LHCN-M2 (cell line): ENCODE measurements at places on chromosomes 6 and 20. TPM values are rescaled to one million over a fixed set of nuclear protein-coding genes. Genes with fewer than 3 reads are reported as not detected.

GRCh38 chr20:13221673-13222318, 722 bp downstream of the ISM1 start:
- peak; percentile 55 for DNase-seq

DNA sequence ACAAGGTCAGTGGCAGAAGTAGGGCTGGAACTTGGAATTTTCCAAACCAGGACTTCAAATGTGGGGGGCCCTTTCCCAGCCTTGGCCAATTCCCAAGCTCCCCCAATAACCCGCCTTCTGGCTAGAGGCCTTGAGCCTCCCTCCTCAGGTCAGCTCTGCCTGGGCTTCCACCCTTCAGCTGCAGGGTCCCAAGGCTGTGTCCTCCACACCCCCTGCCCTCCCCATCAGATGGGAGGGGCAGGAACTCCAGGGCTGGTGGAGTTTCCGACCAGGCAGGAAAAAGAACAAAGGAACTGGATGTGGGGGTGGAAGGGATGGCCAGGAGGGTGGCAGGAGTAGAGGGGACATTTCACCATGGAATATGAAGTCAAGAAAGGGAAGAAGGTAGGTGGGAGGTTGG, at the start of gene CCM2L:
TSS of gene CCM2L (plus strand) at position 338 of the 400 bp plus-strand sequence. CDS start at position 355, 17 bp downstream.
- no peak for DNase-seq

Gene AVP
- total RNA-seq = not detected in 2 replicates

DNA sequence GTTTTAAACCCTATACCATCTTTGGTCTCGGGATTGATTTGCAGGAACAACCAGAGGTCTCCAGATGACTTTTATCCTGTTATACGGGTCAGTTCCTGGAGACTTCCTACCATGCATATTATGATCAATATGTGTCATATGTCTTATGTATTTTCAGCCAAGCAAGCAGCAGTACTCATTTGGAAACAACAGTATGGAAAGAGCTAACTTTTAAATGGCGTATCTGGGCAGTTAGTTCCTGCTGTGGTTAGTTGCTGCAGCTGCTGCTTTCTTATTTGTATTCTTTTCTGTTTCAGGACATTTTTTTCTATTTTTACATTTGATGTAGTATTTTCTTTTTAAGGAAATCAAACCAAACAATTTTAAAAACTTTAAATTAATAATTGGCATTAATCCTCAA, 207.5 kb downstream of the MANEA start:
- DNase-seq = no peak

Gene BPIFB4
- total RNA-seq = not detected in 2 replicates

- no peak for DNase-seq
Observed at GRCh38 chr6:112874881-112875280, 527.8 kb downstream of the RFPL4B start.

DNA sequence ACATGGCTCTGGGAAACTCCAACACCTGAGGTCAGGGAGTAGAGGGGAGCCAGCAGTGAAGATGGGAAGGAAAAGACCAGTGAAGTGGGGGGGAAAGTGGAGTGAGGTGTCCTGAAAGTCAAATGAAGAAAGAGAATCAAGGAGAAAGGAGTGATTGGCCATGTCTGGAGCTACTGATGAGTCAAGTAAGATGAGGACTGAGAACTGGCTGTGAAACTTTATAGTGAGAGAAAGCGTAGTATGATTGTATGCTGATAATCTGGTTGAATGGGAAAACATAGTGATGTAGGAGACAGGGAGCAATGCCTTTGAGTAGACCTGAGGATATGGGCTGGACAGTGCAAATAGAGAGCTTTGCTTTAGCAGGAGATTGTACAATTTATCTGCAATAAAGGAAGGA, 183.6 kb upstream of the GMDS start:
- DNase-seq = no peak

DNA sequence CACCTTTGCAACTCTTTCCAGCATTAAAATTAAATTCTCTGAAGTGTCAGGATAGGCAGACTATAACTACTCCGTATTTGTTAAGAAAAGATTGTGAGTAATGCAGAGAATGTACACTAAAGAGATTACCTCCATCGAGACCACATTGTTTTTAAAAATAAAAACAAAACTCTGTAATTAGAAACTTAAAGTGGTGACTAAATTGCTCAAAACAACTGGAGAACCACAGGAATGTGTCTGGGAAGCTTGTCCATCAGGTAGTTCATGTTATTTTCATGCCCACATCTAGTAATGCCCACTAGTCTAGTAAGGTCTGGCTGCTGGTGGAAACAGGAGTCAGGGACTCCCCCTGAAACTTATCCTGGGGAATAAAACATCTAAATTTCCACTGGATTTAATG, 103.0 kb upstream of the FOXQ1 start:
- peak; percentile 30 for DNase-seq

- peak; percentile 32 for DNase-seq
Observed at GRCh38 chr6:39357998-39358686, 35.6 kb upstream of the KCNK16 start.

Gene RNF217
- total RNA-seq = 10.5 and 11.3 TPM in 2 replicates

- no peak for DNase-seq
Observed at GRCh38 chr20:37808233-37809070, 94.5 kb upstream of the VSTM2L start.

DNA sequence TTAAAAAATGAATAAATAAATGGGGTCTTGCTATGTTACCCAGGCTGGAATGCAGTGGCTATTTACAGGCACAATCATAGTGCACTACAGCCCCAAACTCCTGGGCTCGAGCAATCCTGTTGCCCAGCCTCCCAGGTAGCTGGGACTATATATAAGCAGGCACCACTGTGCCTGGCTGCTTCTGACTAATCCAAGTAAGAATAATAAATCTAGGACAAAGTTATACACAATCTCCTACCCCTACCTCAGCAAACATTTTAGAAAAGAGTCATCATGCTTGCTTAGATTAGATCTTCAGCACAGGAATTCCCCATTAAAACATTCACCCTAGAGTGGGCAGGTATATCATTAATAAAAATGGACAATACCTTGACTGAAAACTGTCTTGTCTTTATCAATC, 124.6 kb downstream of the REV3L start:
- DNase-seq = no peak

DNA sequence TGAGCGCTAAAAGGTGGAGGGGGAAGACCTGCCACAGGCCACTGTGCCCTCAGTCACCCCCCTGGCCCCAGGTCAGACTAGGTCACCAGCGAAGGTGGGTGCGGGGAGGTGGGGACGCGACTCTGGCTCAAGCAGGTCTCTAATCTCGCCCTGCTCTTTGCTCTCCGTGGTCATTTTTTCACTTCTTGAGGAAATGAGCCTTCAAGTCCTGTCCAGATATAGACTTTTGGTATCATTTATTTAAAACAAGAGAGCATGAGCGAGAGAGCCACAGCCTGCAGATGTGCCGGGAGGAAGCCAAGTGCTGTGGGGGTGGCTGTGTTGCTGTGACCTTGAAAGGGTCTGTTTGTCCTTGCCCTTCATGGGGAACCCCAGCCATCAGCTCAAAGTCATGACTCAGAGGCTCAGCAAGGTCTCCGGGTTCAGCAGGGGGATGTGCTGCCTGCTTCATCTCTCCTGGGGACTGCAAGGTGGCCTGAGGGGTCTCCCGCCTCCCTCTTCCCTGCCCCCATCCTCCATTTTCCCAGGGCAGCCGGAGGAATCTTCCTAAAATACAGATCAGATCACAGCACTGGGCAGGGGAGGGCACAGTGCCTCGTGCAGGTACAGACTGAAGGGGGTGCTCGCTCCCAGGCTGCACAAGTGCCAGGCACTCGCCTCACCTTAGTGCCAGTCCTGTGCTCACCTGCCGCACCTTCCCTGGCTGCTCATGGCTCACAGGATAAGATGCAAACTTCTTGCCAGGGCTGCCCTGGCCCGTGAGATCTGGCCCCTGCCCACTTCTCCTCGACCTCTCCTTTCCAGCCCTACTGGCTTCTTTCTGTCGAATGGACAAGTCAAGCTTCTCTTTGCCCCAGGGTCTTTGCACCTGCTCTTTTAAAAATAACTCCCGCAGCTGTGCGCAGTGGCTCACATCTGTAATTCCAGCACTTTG, 26.5 kb downstream of the SULF2 start:
- DNase-seq = no peak

DNA sequence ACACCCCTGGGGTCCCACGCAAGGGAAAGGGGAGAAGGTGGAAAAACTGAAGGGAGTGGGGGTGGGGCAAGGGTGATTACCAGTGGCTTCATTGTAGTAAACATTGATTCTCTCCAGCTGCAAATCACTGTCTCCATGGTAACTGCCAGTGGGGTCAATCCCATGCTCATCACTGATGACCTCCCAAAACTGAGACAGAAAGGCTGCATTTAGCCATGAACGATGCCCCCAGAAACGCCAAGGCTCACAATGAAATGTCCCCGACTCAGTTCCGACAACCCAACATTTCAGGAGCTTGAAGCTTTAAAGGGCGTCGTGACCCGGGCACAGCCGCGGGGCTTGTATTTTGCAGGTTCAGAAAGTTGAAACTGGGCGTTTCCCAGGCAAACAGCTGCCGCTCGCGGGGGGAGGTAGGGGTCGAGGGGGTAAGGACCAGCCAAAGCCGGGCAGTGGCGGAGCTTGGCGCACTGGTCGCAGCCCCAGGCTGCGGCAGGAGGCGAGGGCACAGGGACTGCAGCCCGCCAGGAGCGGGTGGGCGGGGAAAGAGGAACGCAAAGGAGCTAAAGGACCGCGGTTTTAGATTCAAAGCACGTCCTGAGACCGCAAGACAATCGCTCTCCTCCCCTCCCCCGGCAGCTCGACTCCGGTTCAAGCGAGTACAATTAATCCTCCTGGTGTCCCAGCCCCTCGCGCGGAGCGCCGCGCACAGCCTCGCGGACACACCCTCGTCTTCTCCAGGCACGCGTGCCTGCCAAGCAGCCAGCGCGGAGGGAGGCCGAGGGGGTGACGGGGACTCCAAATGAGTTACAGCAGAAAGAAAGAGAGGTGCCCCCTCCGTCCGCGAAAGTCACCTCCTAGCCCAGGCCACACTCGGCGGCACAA, 731 bp downstream of the TUBB2B start:
- no peak for DNase-seq

GRCh38 chr6:17908831-17909230, 78.6 kb downstream of the KIF13A start:
- no peak for DNase-seq

Gene TRIM31
- not detected in 2 replicates for total RNA-seq

DNA sequence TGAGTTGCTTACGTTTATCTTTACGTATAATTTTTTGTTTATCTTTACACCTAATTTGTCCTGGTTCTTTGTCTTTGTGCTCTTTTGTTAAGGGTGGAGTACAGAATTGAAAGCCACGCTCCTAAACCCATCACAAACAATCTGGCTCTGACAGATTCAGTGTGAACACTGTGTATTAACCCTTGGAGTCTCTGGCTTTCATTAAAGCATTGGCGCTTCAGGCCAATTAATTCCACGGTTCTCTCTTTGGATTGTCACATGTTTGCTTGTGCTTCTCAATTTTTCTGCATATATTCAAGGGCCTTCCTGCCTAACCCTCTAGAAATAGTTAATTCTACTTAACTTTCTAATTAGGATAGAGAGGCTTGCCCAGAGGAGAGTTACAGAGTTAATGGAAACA, 38.6 kb downstream of the NKX2-4 start:
- no peak for DNase-seq

DNA sequence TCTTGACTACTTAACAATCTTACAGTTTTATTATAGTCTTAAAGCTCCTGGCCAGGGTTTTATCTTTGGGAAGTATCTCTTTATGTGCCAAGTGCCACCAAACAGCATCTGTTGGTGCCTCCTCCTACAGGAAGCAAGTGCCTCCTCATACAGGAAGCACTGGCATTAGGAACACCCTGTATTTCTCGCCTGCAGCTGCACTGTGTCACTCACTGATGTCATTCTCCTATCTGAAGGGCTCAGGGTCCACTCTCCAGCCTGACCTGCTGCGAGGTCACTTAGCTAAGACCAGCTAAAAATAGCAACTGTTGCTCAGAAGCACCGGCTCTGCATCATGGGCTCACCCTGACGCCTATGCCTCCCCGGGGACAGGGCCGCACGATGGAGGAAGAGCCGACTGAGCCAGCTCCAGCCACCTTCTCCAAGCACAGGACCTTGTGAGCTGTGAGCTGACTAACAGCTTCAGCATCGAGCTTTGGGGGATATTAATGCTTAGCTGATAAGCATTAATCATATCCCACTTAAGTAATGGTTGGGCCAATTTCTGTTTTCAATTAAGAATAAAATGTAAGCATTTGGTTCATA, 66.3 kb upstream of the CD93 start:
- peak; percentile 93 for DNase-seq

GRCh38 chr6:145309842-145310535, 425.3 kb downstream of the EPM2A start:
- peak; percentile 74 for DNase-seq

GRCh38 chr20:32586291-32586690, 1.2 kb upstream of the NOL4L start:
- no peak for DNase-seq

DNA sequence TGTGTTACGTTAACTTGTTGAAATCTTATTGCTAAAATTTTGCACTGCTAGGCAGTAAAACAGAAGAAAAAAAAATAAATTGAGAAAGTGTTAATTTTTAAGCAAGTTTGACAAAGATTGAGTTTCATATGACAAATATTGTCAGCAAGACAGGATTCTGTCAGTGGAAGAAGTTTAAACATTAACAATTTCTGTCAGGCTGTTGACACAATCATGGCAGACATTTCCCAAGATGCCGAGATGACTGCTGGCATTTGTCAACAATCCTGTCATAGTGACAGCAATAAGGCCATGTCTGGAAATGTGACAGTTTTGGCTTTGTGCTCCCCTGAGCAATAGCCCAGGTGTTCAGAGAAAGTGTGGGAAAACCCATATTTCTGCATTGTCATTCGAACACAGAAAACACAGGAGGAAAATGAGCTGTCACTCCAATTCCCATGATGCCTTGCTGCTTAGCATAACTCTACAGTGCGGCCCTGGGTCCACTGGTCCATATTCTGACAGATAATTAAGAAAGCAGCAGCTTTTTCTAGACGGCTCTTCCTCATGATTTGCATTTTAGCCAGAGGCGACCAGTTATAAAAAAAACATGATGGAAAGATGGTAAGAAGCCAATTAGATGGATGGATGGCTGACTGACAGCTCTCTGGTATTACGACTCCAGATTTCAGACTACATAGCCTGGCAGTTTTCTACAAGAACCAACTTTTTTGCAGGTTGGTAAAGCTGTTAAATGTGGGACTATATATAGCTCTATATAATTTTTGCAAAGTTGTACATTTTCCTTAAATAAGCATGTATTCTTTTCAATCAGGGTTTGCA, 43.6 kb upstream of the DEFB112 start:
- DNase-seq = no peak

Gene LRRC73
- total RNA-seq = 1.2 TPM in 2 replicates

DNA sequence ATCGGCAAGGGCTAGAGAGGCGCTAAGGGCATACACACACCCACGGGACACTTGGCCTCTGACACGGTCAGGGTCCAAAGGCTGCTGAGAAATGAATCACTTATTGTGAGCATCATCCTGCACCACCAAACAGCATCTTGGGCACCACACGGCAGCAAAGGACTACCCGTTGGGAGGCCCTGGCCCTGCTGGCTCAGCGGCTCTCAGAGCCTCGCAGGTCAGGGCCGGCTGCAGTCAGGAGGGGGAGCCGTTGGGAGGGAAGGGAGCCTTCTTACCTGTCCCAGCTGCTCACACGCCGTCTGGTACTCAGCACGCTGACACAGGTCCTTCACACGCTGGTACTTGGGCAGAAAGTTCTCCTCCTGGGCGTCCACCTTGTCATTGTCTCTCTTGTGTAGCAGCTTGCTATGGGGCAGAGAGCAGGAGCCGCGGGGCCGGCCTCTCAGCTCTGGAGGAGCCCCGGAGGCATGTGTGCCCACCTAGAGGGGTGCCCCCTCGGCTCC, 109.0 kb downstream of the SULF2 start:
- no peak for DNase-seq

GRCh38 chr20:22027423-22027822, 322.0 kb downstream of the PAX1 start:
- no peak for DNase-seq

GRCh38 chr6:144823131-144823530, 538.0 kb downstream of the UTRN start:
- no peak for DNase-seq
